ENCODE measurements at places on chromosomes 11 and 22.

DNA sequence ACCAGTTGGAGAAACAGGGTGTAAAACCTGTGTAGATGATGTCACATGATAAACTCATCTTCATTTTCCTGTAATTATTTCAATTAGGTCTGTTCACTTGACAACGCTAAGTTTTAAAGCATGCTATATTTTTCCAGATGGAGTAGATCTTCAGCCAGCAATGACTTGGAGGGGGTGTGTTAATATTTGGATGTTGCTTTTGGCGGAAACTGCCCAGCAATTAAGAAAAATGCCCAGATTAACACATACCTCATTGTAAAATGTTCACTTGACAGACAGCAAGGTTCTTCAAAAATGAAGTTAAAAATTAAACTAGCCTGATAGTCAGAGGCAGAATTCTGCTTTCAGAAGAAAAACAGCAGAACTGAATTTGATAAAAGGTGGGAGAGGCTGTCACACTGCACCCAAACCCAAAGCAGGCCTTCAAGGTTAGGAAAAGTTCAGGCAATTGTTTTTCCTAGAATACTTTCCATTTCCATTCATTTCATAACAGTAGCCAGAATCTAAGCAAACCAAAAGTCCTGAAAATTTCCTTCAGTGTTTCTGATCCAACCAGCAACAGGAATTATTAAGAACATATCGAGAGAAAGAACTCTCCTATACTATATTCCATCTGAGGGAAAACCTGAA is 33.0 kb downstream of the VSIG10L2 start:
- DNase-seq: no peak

- DNase-seq: peak; percentile 77
These were observed 997.8 kb upstream of the CHORDC1 start for GRCh38 chr11:91220476-91221202.

DNA sequence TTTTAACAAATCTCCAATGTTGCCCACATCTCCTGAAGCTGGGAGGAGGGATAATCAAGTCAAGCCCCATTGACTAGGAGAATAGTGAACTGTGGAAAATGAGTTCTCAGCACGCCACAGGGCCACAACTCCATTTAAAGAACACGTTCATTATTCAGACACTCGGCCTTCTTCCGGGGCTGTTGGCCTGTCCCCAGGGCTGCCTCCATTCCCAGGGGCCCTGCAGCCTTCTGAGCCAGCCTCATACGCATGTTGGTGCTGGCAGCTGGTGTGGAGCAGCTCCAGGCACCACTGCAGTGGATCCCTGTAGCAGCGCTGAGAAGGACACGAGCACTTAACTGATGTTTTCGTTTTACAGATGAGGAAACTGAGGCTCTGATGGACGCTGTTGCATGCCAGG is 87.5 kb upstream of the RCN1 start:
- DNase-seq: no peak

- peak; percentile 71 for DNase-seq
These were observed 79.9 kb upstream of the GRIK4 start for GRCh38 chr11:120431633-120432032.

DNA sequence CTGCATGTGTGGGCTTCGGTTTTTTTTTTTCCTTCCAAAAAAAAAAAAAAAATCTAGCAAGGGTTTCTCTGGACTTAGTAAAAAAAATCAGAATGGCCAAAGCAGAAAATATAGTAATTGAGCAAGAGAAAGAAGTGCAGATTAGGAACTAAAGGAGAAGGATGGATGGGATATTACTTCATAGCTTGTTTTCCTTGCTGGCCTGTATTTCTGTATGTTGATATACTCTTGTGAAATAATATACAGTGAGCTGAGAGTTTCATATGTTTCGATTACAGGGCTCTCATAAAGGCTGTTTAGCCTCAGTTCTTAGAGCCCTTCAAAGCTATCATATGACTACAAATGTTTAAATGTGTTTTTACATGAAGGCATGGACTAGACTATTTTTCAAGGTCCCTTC is 34.3 kb upstream of the NFRKB start:
- DNase-seq: no peak

All from fibroblast of skin of back (primary cell).